ENCODE measurements at places on chromosomes 5 and 9. TPM values are rescaled to one million over a fixed set of nuclear protein-coding genes. Genes with fewer than 3 reads are reported as not detected.

The SPATA31D1 gene
- not detected for total RNA-seq

The PIP5KL1 gene
- total RNA-seq = not detected

The PCDHGA5 gene
- total RNA-seq = 10.7 TPM

The ARL14EPL gene
- total RNA-seq = not detected

The RARS1 gene
- 115 TPM for total RNA-seq

The SLC6A19 gene
- 500 TPM for total RNA-seq

The NOXA1 gene
- total RNA-seq = 37.3 TPM

The SLC46A2 gene
- total RNA-seq = not detected

The SPATA31D4 gene
- total RNA-seq = not detected

The ELOVL7 gene
- total RNA-seq = 34.3 TPM

The SEC24A gene
- 17.3 TPM for total RNA-seq

The CDO1 gene
- total RNA-seq = 10.7 TPM

The TMEM171 gene
- total RNA-seq = 5.8 TPM

The PCDHB10 gene
- total RNA-seq = 0.83 TPM

The CAMK4 gene
- 7.2 TPM for total RNA-seq

The FIBCD1 gene
- not detected for total RNA-seq

The CTXN3 gene
- total RNA-seq = not detected

The CFAP90 gene
- not detected for total RNA-seq

The SOWAHA gene
- total RNA-seq = 13.2 TPM

Data from Peyer's patch (tissue), 4 donors.